ENCODE measurements at places on chromosomes 7 and 10.

GRCh38 chr10:655184-655583 is 34.3 kb downstream of the DIP2C start:
- no peak for DNase-seq

GRCh38 chr7:37524056-37524455 is 75.4 kb upstream of the ELMO1 start:
- no peak for DNase-seq

DNA sequence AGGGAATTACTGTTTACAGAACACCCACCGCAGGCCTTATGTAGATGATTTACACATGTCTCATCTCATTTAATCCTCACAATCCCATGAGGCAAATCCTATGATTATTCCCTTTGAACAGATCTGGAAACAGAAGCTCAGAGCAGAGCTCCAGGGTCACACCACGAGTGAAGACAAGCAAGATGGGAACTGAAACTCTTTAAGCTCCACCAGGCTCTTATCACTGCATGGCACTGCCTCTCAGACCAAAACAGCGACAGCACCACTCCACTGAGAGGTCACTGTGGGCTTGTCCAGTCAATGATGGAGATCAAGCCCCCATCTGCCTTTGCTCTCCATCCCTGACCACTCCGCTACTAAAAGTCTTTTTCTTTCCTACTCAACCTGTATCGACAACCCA is 5.9 kb downstream of the GRID1 start:
- no peak for DNase-seq

DNA sequence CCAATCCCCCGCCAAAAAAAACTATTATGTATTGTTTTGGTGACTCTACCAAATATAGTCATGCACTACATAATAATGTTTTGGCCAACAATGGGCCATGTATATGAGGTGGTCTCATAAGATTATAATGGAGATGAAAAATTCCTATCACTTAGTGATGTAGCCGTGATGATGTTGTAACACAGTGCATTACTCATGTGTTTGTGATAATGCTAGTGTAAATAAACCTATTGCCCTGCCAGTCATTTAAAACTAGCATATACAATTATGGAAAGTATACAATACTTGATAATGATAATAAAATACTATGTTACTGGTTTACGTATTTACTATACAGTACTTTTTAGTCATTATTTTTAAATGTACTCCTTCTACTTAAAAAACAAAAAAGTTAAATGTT is 101.5 kb downstream of the SLC25A40 start:
- DNase-seq = no peak

DNA sequence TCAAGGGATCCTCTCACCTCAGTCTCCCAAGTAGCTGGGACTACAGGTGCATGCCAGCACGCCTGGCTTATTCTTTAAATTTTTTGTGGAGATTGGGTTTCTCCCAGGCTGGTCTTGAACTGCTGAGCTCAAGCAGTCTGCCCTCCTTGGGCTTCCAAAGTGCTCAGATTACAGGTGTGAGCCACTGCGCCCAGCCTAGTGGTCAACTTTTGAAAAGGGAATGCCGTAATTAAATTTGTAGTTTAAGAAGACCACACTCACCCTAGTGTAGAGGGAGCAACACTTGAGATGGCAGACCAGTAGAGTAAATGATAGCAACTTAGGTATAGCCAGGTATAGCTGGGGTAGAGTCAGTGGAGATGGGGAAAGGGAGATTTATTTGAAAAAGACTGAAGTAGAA is 17.6 kb downstream of the ZRANB1 start:
- DNase-seq = no peak

GRCh38 chr7:97011536-97012364 is 6.4 kb downstream of the DLX6 start:
- no peak for DNase-seq

DNA sequence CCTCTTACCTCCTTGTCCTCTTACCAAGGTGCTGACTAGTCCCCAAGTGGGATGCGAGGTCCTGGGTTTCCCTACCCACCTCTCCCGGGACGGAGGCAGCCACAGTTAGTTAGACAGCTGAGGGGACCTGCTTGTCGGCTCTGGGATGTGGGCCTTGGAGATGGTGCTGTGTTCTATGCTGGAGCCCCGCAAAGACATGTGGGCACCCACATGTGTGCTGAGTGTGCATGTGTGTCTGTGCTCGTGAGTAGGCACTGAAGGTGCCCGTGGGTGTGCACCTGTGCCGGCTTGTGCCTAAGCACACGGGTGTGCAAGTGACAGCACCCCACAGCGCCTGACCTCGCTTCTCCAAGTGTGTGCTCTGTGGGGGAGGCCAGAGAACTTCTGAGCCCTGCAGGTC is 62.2 kb downstream of the NEURL1 start:
- no peak for DNase-seq

- no peak for DNase-seq
Measured at GRCh38 chr10:7810443-7810842, 7.9 kb upstream of the TAF3 start.

- DNase-seq = peak; percentile 18
Measured at GRCh38 chr10:31930023-31930751, 1.6 kb upstream of the ARHGAP12 start.

GRCh38 chr7:158125721-158126120 is 461.9 kb downstream of the PTPRN2 start:
- no peak for DNase-seq

DNA sequence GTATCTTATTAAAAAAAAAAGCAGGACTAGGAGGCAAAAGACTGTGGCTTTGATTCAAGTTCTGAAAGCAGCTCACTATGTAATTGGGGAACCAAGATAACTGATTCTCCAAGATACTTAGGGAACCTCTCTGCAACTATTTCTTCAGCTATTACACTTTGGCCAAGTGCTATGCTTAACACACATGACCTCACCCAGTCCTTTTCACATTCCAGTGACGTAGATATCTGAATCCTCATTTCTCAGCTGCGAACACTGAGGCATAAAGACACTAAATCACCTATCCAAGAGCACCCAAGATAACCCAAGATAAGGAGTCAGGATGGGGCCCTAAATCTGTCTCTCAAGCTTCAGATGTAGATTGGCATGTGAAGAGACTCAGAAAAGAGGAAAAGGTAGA is 133.6 kb downstream of the GLI3 start:
- no peak for DNase-seq

GRCh38 chr7:27196287-27196767 is 3.6 kb downstream of the HOXA13 start:
- DNase-seq = peak; percentile 84

- no peak for DNase-seq
Measured at GRCh38 chr10:35451151-35452016, 115.1 kb downstream of the CCNY start.

DNA sequence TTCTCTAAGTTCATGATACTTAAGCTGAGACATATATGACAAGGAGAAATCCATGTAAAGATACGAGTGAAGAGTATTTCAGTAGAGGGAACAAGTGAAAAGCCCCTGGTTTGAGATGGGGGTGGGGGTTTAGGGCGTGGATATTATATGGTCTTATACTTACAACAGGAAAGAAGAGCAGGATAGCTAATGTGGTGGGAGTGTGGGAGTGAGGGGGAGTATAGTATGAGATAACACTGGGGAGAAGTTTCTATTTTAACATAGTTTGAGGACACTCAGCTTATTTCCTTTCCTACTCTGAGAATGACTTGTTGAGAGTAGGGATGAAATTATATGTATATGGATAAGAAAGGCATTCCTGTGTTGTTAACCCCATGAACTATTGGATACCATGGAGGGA is 36.5 kb downstream of the MCU start:
- DNase-seq = no peak

DNA sequence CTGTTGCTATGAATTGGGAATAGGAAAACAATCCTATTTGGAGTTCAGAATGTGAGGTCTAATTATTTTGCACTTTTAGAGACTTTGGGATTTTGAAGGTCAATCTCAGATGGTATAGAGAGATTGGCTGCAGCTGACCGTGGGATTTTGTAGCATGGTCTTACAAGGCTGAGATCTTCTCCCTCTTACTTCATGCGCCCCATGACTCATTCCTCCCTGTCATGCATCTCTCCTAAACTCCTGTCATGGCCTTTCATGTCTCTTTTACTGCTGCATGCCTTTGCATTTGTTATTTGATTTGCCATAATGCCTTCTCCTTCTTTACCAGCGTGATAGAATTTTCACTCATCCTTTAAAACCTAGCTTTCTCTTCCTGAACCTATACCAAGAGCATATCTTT is 133.1 kb downstream of the BBS9 start:
- no peak for DNase-seq

DNA sequence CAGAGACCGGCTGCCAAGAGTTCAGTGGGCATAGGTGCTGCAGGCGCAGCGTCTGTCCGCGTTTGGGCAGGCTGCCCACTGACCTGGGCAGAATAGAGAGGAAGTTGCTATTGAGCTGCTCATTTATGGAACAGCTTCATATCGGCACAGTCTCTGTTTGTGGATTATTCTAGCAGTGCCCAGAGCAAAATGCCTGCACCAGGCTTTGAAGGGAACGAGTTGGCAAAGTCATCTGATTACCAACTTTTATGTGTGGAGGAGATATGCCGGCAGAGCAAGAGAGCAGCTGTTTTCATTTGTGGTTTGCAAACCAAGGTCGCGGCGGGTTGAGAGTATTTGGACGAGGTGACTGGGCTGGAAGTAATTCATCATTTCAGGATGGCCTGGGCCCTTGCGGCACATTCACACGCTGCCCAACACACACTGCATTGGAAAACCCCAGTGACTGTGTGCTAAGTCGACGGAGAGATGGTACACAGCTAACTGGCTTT is 228.5 kb downstream of the TCERG1L start:
- no peak for DNase-seq

- no peak for DNase-seq
Measured at GRCh38 chr7:131895541-131896164, 339.2 kb upstream of the PODXL start.

- DNase-seq = no peak
Measured at GRCh38 chr7:36379831-36380504, 9.7 kb upstream of the ANLN start.

DNA sequence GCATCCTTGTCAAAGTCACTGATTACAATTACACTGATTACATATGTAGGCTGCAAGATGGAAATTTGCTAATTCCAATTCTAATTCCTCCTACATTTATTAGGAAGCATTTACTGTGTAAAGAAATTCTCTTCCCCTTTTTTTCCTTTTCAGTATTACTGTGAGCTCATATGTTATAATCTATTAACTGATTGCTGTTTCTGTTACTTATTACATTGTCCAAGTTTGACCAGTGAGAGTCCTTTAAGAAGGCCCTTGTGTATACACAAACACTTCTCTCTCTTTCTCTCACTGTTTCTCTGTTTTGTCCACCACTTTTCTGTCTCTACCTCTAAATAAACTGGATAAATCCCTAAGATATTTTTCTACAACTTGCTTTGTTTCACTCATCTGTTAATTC is 31.5 kb downstream of the PHF14 start:
- DNase-seq = no peak

- no peak for DNase-seq
Measured at GRCh38 chr10:62162261-62162981, 106.2 kb downstream of the RTKN2 start.

- no peak for DNase-seq
Measured at GRCh38 chr7:82098414-82098813, 328.6 kb upstream of the HGF start.

DNA sequence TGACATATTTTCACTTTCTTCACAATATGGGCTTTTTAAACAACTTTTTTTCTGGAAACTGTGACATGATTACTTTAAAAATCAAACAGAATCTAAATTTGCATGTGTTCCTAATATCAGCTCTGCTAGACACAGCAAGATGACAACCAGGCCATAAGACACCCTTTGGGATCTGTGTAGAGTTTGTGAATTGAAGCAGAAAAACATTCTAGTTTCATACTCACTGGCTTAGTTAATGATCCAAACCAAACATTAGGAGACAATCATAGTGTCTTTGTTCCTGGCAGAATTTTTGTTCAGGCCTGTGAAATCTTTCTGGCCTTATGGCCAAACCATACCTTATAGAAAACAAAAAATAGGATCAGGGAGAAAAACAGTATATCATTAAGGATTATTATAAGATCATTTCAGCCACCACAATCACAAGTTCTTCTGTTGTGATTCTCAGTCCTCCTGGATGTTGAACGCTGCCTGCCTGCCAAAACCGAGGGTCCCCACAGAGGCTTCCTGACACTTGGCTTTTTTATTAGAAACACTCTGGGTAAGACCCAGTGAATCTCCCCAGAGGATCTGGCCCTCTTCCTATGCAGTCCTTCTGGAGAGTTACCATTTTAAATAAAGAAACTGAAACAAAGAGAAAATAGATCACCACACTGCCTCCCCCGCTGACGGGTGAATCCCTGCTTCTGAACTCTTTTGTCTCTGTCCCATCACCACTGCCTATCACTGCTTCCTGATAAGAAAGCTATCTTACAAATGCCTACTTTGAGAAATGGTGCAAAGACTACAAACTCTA is 79.2 kb upstream of the PPP1R3C start:
- no peak for DNase-seq

- DNase-seq = no peak
Measured at GRCh38 chr10:129319934-129320333, 147.1 kb upstream of the MGMT start.

GRCh38 chr7:107661865-107662379 is 1.3 kb downstream of the SLC26A4 start:
- no peak for DNase-seq

DNA sequence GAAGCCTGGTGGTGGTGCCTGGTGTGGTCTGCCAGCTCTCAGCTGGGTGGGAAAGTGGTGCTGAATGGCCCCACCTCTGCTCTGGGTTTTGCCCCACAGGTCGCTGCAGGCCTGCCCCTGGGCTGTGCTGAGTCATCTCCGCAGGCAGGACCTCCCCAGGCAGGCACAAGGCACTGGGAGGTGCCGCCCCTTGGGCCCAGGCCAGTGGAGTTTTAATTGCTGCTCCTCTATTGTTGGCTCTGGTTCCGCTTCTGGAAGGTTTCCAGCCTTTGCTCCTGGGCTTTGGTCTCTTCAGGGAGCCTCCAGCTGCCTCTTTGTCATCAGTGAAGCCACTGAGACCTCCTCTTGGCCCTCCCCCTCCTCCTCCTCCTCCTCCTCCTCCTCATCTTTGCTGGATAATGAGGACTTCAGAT is 180.3 kb upstream of the GRB10 start:
- no peak for DNase-seq

GRCh38 chr10:16583382-16583781 is 61.7 kb upstream of the C1QL3 start:
- DNase-seq = no peak

DNA sequence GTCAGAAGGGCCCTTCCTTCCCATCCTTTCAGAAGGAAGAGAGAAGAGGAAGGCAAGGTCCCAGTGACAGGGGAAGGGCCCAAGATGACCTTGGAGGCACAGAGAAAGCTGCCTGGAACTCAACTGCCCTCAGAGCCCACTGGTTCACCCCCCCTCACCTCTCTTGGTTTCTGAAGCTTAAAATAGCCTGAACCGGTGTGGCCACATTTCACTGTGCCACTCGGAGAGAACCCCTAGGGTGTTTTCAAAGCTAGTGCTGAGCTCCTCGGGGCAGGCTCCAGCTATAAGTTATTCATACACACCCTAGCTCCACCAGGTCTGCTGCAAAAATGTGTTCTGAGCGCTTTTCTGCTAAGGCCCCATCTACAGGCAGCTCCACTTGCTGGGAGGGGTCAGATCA is 60.9 kb upstream of the ADRB1 start:
- DNase-seq = no peak

GRCh38 chr10:28479425-28479865 is 53.5 kb upstream of the WAC start:
- no peak for DNase-seq

- DNase-seq = no peak
Measured at GRCh38 chr7:129550693-129551360, 48.5 kb downstream of the SMKR1 start.
